Mucosa of descending colon (tissue), 3 donors: ENCODE measurements at places on chromosomes 6 and 20. TPM values are rescaled to one million over a fixed set of nuclear protein-coding genes. Genes with fewer than 3 reads are reported as not detected.

Gene CGAS
- 5.4 TPM for total RNA-seq

Gene CAP2
- 56.1 TPM for total RNA-seq

Gene HLA-DRB1
- 169 TPM for total RNA-seq

Gene CCND3
- total RNA-seq: 69.1 TPM

Gene SYNDIG1
- total RNA-seq: 0.12 TPM

Gene KCNS1
- total RNA-seq: 0.09 TPM

Gene RIPPLY2
- total RNA-seq: 1.3 TPM

DNA sequence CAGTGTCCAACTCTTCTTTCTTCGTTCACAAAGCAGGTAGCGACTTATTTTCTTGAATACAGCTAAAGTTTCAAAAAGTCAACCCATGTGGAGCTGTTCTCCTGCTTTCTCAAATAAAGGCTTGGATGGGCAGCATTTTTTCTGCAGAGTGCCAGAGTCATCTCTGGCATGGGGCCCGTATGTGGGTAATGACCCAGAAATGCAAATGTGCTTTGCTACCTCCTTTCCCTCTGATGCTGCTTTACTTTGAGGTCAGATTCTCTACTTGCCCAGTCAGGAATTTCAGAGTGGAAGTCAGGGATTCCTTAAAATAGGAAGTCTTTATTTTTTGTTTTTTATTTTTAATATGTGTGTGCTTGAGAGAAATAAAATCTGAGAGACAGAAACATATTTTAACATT, 4.9 kb downstream of the NKAIN2 start:
- DNase-seq: no peak

GRCh38 chr6:123533862-123534648, 102.7 kb downstream of the TRDN start:
- DNase-seq: no peak

DNA sequence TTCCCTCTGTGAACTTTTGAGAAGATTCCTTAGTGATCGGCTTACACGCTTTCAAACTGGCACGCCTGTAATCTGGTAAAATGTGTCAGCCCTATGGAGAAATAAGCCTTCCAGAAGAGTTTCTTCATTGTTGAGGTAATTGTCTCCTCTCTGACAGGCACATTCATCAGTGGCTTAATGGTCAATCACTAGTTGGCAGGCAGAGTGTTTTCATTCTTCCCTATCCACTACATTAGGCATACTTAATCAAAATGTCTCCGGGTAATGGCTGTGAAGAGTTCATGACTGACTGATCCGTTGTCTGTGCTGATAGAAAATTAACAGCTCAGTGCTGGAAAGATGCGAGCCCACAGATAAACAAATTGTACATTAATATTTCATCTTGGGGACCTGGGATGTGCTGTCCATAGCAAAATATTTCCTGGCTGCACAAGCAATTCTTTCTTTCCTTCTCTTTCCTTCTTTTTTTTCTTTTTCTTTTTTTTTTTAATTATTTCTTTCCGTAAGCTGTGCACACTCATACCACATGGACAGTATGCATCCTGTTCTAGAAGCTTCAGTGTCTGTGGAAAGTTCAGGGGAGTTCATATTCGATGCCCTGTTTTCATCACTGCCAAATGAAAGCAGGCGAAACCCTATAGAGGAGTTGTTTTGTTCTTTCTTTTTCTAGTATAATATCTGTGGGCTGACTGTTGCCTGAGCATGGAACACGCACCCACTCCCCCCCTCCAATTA, 31.4 kb downstream of the TSHZ2 start:
- no peak for DNase-seq

DNA sequence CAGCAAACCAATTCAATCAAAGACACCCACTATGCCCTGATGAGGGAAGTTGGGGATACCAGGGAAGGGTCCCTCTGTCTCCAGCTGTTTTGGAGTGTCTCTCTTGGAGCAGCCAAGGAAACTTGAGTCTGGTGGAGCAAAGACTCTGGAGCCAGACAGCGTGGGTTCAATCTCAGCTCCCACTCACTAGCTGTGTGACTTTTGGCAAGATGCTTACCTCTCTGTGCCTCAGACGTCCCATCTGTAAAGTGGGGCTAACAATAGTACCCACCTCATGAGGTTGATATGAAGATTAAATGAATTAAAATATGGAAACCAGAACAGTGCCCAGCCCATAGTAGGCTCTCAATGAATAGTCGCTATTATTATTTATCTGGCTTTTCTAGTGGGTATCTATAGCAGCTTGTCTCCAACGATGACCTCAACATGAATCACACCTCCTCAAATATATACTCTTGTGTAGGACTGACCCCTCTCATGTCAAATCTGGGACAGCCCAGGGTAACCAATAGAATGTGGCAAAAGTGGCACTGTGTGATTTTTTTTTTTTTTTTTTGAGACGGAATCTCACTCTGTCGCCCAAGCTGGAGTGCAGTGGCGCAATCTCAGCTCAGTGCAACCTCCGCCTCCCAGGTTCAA, 99.2 kb upstream of the FOXP4 start:
- DNase-seq: no peak

- DNase-seq: no peak
Measured at GRCh38 chr20:13101276-13101675, 92.5 kb downstream of the SPTLC3 start.

- DNase-seq: peak; percentile 80
Measured at GRCh38 chr20:62642666-62643520, 590 bp downstream of the SLCO4A1 start.

- DNase-seq: no peak
Measured at GRCh38 chr20:17995967-17996819, 27.4 kb downstream of the MGME1 start.

DNA sequence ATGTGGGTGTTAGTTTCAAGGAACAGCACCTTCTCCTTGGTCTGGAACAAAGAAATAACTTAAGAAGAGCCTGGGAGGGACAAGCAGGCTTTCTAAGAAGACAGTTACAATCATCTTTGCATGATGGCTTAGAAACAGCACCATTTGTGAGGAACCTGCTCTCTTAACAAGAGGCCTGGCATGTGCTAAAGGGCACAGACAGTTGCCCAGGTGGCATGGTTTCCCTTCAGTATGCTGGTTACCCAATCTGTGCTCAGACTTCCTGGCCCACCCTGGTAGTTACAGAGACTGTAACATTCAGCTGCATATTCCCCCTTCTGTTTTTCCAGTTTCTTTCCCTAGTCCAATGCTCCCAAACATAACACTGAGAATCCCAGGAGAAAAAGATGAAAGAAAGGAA, 84.0 kb downstream of the CHD6 start:
- no peak for DNase-seq

GRCh38 chr6:169169375-169169774, 84.3 kb downstream of the THBS2 start:
- no peak for DNase-seq

GRCh38 chr6:144179828-144180227, 29.5 kb downstream of the STX11 start:
- DNase-seq: no peak

DNA sequence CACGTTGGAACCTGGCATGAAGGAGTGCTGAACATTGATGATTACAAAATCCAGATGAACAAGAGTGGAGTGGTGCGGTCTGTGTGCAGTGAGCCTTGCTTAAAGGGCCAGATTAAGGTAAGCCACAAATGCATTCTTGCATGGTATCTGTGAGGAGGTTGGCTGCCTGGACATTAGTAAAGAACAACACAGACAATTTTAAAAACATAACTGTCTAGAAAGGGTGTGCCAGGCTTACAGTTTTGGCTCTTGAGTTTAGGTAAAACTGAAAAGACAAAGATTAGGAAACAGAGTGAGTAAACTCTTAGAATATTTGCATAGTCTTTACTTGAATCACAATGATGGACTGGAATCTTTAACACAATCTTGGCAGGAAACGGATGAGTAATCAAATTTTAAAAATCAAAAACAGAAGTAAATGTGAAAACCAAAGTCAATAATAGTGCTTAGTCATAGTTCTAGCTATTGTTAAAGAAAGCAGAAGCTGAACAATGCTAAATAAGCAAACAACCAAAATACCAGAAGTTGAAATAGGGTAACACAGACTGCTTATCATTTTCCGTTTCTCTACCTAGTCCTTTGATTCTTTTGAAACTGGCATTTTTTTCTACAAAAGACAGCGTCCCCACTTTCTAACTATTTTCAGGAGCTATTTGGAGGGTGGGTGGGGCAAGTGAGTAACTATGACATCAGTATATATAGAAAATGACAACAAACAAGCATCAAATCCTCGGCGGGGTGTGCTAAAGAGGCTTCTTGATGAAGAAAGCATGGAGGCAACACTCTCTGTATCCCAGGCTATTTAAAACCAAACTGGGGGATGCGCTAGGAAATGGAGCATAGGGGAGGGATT, 185.8 kb upstream of the RAB32 start:
- DNase-seq: no peak
